ENCODE measurements at places on chromosomes 12 and 14.

DNA sequence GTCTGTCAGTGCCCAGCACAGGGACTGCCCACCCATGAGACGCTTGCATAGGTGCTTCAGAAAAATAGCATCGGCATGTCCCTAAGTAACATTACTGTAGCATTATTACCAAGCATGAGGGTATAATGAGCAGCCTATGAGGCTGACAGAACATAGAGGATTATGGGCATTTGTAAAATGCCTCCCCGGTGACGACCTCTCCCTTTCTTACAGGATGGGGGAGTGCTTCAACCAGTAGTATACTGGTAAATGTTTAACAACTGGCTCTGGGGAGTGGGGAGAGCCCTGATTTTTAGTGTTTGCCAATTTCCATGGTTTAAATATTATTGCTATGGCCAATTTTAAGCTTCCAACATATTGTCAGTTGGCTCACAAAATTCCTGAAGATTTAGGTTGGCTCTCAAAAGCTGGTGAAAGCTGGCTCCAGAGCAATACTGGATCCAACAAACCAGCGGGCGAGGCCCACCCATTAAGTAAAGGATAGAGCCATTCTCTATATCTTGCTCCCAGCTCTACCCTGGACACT is 104.5 kb downstream of the ETNK1 start:
- DNase-seq: no peak

DNA sequence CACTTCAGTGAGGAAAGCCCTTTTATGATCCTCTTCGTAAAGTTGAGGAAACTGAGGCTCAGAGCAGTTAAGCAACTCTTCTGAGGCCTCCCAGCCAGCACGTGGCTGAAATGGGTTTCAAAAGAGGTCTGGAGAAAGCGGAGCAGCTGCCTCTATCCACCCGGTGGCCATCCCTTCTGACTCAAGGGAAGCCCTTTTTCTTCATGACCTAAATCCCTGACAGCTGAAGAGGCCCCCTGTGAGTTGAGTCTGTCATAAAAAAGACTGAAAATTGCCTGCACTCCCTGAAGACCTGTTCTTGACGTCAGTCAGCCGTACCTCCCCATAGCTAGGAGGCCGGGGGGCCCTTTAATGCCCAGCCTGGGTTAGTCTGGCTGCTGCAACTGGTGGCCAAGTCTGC is 10.7 kb downstream of the CMKLR1 start:
- no peak for DNase-seq

DNA sequence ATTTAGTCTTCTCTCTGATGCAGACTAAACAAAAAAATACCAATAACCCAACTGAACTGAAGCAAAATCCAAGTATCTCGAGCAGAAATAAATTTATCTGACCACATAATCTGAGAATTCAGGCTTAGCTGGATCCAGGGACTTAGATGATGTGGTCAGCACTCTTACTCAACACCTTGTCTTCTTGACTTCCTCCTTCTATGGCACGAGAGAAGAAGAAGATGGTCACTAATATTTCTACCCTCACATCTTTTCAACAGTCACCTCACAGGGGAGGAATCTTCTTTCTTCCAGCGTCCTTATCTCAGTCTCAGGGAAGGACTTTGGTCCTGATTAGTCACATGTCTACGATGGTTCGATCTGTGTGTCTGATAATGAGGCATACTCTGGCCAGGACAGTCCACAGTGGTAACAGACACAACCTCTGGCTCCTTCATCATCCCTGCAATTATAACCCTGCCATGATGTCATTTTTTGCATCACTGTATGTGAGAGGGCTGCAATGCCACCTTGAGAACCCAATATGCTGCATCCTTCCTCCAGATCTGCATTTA is 15.8 kb downstream of the RGS6 start:
- DNase-seq: no peak

- no peak for DNase-seq
These were observed 40.5 kb downstream of the DUSP6 start for GRCh38 chr12:89311703-89312293.

DNA sequence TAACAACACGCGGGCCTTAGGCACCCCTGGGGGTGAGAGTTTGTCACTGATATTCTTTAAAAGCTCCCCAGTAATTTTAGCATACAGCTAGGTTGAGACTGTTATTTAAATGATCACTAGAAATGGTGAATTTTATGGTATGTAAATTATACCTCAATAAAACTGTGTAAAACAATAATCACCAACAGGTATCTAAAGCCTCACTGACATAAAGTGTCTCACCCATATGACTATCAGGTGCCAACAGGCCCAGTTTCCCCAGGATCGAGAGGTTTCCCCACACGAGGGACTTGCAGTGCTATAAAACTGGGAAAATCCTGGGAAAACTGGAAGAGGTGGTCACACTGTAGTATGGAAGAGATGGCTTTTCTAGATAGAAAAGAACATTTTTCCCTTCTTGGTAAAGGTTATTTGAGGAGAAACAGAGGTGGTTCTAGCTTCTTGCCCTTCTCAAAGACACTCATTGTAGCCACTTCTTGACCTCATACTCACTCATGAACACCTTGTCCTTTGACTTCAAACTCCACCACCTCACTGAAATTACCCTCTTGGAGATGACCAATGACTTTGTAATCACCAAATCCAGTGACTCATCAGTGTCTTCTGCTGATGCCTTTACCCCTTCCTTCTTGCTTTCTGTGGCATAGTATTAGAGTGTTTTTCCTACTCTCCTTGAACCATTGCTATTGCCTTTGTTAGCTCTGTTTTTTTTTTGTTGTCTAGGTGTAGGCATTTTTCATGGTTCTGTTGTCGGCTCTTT is 24.8 kb upstream of the NUBPL start:
- DNase-seq: no peak

DNA sequence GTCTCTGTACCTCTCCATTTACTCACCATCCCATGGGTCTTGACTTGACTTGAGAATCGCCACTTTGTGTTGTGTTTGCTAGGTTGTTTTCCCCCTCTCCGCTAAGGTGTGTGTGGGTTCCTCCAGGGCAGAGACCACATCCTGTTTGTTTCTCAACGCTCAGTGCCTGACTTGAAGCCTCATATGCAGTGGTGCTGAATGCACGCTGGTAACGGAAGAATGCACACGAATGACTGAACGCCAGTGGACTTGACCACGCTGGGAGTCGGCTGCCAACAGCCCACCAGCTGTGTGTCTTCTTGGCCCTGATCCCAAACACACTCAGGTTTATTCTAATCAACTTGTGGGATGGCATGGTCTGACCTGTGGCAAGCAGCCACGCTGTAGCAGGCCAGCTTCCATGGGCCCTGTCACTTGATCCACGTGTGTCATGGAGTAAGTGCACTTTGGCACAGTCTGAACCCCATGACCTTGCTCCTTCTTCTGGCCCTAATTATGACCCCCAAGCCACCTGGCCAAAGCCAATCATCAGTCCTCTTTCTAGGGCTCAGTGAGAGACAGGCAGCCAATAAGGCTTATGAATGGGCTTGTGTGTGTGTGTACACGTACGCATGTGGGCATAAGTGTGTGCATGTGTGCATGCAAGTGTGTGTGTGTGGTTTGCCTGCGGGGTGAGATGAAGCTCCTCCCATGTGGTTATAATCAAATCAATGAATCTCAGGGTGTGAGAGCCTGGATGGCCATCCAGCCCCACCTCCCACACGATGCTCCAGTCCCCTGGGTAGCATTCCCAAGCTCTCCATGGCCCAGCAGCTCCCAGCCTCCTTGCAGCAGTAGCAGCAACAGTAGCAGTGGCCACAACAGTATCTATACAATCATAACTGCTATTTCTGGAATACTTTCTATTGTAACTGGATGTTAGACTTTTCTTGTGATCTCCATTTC is 6.4 kb upstream of the TC2N start:
- DNase-seq: no peak

GRCh38 chr12:74322792-74323191 is 214.8 kb upstream of the ATXN7L3B start:
- no peak for DNase-seq

DNA sequence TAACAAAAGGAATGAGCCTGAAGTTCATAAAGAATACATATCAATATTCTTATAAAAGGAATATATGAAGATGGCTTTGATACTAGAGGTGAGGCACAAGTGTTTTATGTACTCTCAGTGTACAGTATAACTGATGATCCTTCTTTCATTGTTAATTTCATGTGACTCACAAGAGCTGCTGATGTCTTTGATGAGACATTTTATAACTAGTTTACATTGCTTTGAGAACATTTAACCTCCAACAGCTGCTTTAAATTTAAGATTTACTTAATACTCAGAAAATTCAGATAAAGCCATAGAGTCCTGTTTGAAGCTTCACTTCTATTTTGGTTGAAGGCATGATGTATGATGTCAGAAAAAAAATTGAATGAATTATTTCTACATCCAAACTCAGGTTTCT is 59.8 kb downstream of the WASHC4 start:
- no peak for DNase-seq

GRCh38 chr12:87441511-87441910 is 587.7 kb downstream of the C12orf50 start:
- no peak for DNase-seq

DNA sequence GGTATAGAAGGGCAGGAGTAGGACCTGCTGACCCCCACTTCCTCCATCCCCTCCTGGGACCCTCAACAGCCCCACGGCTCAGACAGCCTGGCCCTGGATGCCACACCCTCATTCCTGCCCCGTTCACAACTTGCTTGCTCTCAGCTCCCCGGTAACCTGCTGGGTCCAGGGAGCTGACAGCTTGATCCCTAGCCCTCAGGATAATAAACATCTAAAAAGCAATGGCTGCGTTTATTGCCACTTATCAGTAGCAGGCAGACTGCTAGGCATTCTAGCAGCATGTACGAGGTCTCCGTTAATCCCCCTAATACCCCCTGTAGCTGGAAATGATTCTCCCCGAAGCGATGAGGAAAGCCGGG is 24.3 kb upstream of the RPLP0 start:
- DNase-seq: no peak

DNA sequence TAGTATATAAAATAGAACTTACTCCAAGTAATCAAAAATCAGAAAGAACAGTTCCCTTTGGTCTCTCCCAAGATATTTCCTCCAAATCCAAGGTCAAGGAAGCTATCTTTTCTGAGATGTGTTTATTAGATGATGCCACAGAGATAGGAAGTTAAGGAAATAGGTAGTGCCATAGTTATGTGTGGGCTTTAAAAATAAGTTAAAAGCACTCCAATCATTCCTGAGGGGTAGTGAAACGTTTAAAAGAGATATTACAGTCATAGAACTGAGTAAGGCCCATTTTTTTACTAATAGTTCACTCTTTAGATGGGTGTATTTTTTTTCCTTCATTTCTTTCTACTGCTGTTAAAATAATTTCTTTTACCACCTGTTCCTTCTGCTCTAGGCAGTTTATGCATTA is 1630.9 kb upstream of the SEL1L start:
- no peak for DNase-seq

DNA sequence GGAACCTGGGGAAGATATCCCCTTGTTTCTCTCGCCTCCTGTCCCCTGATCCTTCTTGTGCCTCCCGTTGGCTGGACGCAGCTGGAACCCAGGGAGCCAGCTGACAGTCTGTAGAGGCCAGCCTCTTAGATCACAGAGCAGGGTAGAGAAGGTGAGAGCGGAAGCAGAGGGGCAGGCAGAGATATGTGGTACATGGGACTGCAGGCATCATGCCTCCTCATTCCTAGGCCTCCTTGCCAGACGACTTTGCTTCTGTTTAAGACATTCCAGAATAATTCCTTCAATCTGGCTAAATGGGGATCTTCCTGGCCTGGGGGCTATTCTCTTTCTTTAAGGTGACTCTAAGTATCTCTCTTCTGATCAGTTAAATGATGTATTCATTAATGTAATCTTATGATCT is 89.4 kb upstream of the MAX start:
- no peak for DNase-seq

- no peak for DNase-seq
These were observed 31.9 kb downstream of the TSPAN19 start for GRCh38 chr12:85004204-85004603.

- no peak for DNase-seq
These were observed 1.2 kb downstream of the PITPNM2 start for GRCh38 chr12:123149501-123150274.

DNA sequence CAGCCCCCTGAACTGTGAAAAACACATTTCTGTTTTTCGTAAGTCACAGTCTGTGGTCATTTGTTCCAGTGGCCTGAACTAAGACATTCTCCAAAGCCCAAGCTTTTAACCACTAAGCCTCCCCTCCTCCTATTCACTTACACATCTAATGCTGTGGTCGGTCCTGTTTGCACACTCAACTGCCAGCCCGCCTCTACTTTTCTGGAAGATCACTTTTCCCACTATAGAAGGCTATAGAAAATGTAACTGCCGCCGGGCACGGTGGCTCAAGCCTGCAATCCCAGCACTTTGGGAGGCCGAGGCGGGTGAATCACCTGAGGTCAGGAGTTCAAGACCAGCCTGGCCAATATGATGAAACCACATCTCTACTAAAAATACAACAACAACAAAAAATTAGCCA is 524.7 kb upstream of the TMEM132C start:
- no peak for DNase-seq

DNA sequence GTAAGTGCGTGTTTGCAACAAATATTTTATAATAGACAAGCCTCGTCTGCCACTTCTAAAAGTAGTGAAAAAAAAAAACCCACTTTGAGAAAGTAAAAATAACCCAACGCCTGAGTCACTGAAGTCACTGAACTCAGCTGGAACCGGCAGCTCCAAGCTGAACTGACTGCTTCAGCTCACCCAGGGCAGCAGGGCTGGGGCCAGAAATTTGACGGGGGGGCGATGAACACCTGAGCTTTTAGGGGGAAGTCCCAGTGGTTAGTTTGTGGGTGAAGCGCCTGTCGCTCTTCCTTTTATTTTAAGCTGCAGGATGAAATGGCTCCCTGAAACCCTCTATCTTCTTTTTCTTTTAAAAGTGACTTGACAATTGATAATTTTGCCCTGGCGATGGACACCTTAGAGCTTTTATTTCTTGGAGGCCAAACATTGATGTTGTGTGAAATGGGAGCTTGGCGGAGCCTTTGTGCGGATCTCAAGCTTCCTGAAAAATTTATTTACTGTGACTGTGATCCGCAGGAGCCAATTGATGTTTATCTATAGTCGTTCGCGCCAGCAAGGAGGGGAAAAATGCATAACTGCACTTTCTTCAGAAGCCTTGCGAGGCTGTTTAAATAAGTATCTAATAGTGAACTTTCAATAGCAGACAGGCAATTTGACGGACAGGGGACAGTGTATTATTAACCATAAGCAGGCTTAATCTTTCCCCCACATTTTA is 173.2 kb upstream of the MYL2 start:
- DNase-seq: no peak

GRCh38 chr14:50347521-50347920 is 35.4 kb downstream of the DMAC2L start:
- no peak for DNase-seq
